ENCODE measurements at places on chromosomes 5 and 9.
A peak's percentile ranks its signal among the peaks of the same experiment; 100 is the strongest.

GRCh38 chr9:98222885-98223691 lies 30.7 kb upstream of the CORO2A start:
- no peak for DNase-seq

GRCh38 chr5:88746438-88746882 lies 136.5 kb downstream of the MEF2C start:
- DNase-seq: no peak

GRCh38 chr5:161547406-161547737 lies 847 bp upstream of the GABRB2 start:
- DNase-seq: no peak

- DNase-seq: no peak
Observed at GRCh38 chr9:16321461-16322119, 548.9 kb downstream of the BNC2 start.

GRCh38 chr5:122874179-122874875 lies 28.9 kb downstream of the SNX24 start:
- DNase-seq: no peak

DNA sequence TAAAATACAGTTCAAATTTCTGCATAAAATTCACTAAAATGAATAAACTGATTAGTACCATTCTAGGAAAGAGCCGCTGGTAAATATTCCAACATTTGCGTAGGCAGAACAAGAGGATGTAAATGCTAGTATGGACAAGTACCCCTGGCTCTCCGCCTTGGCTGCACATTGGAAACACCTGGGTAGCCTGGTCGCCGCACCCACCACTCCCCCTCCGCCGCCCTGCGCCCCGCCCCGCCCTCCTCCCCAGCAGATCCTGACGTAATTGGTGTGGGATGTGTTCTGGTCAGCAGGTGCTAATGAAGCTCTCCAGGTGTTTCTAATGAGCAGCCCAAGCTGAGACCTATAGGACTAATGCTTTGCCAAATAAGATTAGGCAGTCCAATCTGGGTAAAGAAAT lies 225.7 kb downstream of the FRMD3 start:
- no peak for DNase-seq

DNA sequence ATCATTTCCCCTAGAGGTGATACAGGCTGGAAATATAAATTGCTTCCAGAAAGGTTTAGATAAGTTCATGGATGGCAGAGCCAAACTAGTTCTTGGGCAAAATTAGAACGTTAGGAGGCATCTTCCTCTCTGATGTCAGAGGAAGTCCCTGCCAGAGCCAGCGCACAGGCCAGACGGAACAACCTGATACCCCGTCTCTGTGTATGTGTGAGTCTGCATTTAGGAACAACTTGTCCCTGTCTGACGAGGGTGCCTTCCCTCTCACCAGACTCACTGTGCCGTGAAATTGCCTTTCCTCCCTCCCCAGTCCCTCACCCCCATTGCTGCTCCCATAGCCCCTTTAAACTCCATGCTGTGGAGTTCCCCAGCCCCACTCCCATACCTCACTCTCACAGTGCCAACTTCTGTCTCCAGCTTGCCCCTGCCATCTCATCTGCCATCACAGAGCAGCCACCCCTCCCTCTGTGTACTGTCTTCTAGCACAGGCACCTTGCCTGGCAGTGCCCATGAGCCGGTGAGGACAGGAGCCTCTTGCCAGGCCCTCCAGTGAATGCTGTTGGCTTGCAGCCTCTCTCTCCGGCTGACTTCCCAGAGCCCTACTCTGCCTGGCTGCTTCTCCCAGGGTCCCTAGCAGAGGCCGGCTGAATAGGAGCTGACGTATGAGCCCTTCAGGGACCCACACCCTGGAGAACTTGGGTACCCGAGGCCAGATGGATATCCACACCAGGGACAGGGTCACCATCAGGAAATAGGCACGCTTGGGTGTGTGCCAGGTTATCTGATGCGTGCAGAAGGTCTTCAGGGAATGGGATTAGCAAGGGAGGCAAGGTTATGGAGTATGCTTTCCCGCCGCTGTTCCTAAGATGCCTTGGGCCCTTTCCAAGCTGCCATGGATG lies 26.7 kb downstream of the UNC5A start:
- DNase-seq: no peak

DNA sequence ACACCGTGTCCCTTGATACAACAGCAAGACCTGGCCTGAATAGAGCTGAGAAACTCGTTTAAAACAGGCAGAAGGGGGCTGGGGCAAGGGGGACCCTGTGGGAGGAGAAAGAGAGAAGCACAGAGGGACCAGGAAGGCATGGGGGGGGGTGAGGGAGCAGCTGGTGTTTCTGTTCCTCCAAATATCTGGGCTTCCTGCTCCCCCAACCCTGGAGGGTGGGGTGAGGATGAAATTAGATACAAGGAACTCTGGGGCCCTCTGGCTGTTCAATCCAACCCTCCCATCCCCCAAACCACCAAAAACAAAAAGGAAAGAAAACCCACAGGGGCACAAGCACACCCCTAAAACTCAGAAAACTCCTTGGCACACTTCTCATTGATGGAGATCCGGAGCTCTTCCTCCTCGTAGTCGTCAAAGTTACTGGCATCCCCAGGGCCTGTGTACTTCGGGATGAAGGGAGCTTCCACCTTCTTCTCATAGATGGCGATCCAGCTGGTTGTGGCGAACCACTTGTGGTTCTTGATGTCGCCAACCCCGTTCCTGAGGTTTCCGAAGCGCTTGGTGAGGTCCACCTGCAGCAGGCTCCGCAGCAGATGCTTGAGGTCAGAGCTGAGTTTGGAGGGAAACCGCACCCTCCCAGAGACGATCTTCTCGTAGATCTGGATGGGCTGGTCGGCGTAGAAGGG lies 1.1 kb downstream of the PRKACG start:
- no peak for DNase-seq

DNA sequence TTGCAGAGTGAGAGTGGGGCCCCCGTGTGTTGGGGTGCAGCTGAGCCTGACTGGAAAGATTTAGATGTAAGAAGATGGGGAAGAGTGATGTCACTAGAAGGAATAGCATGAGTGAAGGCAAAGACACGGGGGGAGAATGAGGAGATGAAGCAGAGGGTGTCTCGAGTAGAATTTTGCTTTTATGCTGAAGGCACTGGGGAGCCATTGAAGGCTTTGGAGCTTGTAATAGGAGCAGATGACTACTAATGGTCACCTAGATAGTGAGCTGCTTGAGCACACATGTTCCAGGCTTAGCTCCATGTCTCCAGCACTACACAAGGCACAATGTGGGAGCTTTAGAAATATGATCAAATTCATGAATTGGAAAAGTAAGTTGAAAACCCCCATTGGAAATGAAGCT lies 32.1 kb downstream of the COL15A1 start:
- DNase-seq: no peak

- no peak for DNase-seq
Observed at GRCh38 chr5:160923411-160923810, 71.4 kb upstream of the ATP10B start.

- peak; percentile 59 for DNase-seq
Observed at GRCh38 chr9:130265431-130266235, at the start of gene HMCN2. HMCN2 (plus strand) TSS chr9:130265760; CDS start chr9:130265879, 119 bp downstream.

DNA sequence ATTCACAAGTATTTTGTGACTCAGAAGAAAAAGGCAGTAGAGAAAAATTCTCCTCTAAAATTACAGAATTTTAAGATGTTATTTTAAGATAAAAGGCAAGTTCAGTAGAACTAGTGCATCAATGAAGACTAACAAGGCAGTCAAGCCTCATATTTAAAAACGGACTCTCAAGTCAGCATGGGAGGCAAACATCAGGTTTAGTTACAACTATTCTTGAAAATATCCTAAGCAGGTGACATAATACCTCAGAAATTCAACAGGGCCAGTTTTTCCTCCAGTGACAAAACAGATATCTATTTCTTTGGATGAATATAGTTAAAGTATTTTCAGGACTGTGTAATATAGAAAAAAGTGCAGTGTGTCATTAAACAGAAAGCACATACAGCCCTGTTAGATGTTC lies 194.0 kb upstream of the NMUR2 start:
- DNase-seq: no peak

GRCh38 chr5:97062046-97062445 lies 80.4 kb downstream of the LIX1 start:
- no peak for DNase-seq

GRCh38 chr9:4084435-4084818 lies 215.4 kb downstream of the GLIS3 start:
- DNase-seq: no peak

DNA sequence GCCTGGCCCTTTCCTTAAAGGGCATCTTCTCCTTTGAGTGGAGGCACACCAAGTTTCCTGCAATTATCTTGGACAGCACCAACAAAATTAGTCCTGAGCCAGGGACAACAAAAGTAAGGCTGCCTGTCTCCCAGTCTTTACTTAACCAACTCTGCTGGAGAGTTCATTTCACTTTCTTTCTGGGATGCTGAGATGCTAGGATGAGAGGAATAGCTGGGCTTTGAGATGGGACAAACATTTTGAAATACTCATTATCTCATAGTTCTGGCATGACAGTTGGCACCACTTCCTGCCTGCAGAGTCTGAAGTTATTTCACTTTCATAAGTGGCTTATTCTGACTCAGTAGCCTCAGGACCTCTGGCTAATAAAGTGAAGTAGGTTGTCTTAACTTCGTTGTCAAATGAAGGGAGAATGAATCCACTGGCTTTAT lies 157.0 kb downstream of the C9orf152 start:
- DNase-seq: no peak

DNA sequence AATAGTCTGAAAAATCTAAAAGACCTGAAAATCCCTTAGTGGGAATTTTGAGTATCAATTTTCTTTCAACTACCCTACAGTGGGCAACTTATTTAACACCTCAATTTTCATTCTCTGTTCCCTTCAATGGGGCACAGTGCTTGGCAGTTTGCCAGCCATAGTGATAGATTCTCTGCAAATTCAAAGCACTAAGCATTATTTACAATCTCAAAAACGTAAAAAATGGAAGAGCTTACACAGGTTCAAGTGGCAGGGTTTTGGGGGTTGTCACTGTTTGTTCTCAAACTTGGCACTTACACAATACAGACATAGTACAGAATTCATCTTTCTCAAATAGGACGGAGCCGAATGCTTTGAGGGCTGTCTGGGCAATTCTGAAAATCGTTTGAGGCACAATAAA lies 515.0 kb downstream of the EFNA5 start:
- no peak for DNase-seq

DNA sequence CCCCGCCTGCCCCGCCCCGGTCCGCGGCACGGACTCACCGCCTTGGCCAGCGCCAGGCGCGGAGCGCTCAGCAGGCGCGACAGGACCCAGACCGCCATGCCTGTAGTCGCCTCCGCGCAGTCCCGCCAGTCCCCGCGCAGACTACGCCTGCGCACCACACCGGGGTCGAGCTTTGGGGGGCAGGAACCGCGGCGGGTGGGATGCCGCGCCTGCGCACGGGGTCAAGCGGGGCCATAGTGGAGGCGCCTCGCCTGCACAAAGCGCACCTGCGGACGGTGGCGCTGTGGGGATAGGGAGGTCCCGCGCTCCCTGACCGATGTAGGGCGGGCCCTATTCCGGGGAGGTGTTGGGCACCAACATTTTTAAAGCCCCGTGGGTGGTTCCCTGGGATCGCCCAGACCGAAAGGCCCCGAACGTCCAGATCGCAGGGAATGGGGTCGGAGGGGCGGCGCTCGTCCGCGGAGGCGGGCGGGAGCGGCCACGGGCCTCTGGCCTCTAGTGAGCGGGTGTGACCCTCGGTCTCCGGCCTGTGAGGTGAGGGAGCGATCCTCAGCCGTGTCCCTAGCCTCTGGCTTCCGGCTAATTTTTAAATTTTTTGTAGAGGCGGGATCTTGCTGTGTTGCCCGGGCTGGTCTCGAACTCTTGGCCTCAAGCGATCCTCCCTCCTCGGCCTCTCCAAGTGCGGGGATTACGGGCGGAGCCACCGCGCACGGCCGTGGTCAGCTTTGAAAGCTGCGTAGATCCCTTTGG lies 70.8 kb upstream of the LPCAT1 start:
- DNase-seq: peak; percentile 95

- no peak for DNase-seq
Observed at GRCh38 chr9:89400403-89401116, 82.3 kb downstream of the SECISBP2 start.

DNA sequence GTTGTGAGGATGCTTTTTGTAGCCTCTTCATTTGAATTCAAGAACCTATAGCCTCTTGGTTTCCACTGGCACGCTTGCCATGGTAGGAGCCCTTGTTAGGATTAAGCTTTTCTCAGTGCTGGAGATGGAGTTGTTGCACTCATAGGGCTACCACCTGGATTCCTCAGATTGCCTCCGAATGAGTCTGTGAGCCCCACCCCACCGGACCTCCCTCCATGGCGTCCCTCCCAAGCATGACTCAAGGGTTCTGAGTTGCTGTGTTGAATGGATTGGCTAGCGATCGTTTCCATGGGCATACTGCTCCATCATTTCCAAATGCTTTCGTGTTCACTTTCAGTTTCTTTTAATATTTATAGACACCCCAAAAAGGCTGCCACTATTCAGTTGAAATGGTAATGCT lies 69.9 kb downstream of the DAPK1 start:
- no peak for DNase-seq

DNA sequence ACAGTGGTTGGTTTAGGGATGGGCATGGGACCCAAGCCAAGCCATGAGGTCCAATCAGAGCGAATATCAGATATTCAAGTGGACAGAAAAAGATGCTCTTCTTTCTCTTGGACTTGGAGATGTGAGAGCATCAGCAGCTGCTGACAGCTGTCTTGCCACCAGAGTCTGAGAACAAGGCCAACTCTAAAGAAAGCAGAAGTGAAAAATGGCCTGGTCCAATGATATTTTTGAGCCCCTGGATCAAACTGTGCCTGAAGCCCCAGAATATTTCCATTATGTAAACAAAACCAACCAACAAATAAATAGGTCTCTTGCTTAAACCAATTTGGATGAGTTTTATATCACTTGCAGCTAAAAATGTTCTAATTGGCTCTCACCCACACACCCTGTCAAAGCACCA lies 30.7 kb upstream of the JADE2 start:
- no peak for DNase-seq

DNA sequence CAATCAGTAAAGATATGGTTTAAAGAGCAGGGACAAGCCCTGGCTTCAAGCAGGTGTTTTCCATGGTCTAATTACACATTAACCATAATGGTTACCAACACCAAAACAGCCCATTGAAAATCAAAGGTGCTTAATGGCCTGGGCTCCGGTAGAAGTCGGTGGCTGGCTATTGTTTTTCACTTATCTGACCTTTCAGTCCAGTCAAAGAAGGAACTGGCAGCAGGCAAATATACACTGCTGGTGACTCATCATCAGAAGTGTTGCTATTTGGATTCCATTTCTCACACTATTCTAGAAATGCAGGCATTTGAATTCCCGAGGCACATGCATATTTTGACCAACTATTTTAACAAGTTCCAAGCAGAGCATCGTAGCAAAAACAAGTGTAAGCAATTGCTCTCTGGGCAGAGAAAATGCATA lies 26.3 kb upstream of the GABRP start:
- DNase-seq: no peak

GRCh38 chr5:2725980-2726765 lies 25.3 kb downstream of the IRX2 start:
- no peak for DNase-seq

DNA sequence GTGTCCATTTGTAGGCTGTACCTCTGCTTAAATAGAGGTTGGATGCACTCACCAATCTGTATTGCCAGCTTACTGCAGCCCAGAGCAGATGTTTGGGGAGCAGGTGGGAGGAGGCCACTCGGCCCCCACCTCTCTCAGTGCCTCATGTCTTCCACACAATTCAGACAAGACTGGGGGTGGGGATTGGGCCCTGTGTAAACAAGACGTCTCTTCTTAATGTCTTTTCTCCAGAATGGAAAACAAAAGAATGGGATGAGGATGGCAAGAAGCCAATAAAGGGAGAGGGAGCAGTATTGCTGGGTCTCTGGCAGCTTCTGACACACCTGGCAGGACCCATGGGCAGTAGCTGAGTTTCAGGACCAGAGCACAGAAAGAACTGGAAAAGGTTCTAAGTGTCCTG lies 64.9 kb downstream of the SIL1 start:
- DNase-seq: no peak

GRCh38 chr5:35884191-35884769 lies 27.6 kb downstream of the IL7R start:
- DNase-seq: no peak

Data from ecto neural progenitor cell (in vitro differentiated cells).